Upper lobe of left lung (tissue), 6 donors: ENCODE measurements at places on chromosomes 2 and 18.

DNA sequence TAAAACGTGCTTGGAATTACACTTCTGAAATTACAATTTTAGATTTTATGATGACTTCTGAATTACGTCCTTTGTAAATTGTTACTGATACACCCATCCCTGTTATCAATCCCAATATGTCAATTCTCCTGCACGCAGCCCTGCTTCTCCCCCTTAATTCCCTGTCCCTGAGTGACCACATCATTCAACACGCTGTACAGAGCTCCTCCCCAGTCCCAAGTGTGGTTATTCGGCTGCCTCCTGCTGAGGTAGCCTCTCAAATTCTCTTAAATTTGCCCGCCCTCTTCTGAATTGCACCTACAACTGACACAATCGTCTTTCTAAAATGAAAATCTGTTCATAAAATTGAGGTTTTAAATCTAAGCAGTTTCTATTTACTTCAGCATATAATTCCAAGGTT is 10.1 kb downstream of the SERPINB8 start:
- DNase-seq: no peak

DNA sequence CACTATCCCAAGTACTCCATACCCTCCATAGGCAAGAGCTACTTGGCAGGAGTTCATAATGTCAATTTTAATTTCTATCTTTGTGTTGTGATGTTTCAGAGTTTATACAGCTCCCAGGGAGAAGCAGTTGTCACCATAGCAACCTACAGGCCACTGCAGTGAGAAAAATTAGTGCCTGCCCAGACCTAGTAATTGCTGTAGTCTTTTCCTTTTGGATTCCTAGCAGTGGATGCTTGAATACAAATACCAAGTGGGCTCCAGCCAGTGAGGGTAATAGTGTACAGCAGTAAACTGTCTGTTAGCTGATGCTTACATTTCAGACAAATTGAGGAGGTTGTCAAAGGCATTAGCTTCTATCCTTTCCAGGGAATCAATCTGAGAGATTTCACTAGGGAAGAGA is 26.7 kb downstream of the LHCGR start:
- DNase-seq: no peak

DNA sequence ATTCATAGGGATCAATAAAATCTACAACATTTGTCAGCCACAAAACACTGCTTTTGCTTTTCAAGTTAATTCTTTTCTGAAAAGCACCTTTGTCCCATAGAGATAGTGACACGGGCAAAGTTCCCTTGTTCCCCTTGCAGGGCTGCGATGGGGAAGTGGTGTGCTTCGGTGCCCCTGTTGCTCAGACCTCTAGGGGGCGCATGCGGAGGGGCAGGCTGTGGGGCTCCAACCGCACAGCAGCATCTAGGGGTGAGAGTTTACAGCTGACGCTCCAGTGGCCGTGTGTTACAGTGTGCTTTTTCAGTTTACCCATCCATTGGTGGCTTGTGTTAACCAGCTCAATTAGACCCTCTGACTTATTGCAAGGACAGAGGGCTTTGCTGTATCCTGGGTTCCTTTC is 1432.2 kb upstream of the ACVR2A start:
- peak; percentile 34 for DNase-seq

DNA sequence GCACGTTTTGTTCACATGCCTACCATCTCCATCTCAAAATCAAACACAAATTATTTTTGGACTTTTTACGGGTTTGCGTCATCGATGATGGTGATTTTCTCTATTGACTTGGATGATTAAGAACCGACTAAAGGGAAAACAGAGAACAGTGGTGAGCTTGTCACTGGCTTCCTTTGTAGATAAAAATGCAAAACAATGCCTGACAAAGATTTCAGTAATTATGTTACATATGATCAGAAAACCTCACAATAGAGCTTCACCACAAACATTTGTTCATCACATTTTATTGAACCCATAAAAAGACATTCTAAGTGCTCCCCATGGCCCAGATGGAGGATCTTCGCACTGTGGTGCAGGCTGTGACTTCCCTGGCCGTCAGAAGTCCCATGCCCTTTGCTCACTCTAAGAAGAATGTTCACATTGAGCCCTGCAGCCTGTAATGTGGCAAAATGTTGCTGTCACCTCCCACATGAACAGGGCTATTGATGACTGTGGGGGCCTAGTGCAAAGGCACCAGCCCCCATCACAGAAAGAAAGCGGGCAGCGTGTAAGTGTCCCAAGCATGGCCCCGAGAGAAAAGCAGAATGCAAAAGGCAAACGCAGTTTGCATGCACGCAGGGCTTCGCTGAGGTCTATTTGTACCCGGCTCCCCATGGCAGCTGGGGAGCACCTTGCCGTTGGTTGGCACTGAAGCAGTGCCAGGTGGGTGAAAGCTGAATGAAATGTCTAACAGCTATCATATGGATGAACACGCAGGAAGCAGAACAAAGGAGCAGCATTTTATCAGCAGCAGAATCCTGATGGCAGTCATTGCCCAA is 60.6 kb downstream of the BCL2 start:
- no peak for DNase-seq

DNA sequence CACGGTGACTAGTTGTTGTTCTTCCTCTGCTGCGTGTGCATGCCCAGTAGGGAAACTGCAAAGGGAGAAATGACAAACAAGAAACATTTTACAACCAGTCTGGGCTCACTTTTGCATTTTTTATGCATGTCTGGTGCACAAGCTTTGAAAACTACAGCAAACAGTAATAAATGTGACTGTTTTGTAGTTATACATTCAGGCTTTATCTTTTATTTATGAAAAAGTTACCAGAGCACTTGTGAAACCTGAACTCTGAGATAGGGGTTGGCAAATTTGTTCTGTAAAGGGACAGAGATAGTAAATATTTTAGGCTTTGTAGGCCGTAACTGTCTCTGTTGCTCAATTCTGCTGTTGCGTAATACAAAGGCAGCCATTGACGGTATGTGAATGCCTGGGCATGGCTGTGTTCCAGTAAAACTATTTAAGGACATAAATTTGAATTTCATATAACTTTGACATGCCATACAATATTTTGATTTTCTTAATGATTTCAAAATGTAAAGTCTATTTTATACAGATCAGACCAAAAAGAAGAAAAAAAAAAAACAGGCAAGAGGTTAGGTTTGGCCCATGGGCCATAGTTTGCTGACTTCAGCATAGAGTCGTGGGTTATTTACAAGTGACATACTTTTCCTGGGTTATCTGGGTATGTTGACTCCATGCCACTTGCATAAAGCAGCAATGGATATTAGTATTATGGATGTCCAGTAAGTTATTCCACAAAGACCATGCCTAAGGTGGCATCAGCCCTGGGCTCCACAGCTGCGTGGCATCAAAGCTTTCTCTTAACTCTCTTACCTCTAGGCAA is 53.6 kb upstream of the EML6 start:
- DNase-seq: no peak

DNA sequence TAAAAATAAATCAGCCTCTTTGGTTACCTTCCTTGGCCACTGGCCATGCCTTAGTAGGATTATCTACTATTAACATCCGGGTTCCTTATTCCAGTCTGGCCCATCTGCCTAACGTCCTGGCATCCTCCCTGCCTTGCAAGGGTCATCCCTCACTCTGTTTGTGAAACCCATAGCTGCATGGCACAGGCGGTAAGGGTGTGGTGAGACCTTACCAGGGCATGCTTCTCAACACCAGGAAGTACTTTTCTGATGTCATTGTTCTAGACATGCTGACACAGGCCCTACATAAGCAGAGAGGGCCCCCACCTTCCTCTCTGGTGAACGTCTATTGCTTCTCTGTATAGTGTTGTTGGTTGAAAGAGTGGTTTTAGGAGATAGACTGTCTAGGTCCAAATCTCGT is 296.8 kb upstream of the SPRED2 start:
- DNase-seq: no peak

GRCh38 chr18:78618726-78619125 is 360.9 kb upstream of the SALL3 start:
- DNase-seq: no peak

DNA sequence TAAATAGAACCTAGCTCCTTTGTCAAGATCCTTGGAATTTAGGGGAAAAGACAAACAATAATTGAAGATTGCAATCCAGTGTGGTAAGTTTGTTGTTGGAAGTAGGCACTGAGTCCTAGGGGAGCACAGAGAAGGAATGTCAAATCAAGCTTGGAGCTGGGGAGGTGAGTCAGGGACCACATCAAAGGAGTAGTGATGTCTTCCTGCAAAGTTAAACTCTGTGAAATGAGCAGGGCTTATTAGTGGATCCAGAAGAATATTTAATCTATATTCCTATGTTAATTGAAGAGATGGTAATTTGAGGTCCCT is 41.7 kb upstream of the NABP1 start:
- DNase-seq: no peak

- no peak for DNase-seq
These were observed 6.6 kb upstream of the OXER1 start for GRCh38 chr2:42770288-42771131.

DNA sequence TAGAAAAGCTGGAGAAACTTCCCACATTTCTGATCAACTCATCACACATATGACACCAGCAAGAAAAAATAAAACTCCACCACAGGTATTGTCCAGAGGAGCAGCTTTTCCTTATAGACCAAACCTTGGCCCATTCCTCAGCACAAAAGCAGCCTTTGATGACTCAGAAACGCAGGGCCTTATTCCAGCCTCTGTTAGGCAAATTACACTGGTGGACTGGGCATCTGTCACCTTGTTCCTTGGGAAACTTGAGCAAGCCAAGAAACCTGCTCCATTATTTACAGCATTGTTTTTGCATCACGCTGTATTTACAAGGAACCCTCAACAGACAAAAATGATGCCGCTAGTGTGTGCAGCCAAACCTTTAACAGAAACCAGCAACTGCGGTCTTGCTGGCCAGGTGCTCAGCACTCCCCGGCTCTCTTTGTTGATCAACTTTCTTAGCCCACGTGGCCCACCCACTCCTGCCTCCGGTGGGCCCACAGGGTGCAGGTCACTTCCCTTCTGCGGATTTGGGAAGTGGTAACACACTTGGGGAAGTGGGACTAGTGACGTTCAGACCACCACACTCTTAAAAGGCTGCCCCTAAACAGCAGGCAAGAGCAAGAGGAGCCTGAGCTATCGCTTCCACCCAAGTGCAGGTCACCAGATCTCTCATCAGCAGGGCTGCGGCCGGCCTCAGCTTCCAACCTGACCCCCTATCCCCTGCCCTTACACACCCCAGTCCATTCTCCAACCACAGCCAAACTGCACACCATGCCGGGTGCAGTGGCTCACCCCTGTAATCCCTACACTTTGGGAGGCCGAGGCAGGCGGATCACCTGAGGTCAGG is 1.5 kb downstream of the AP1S3 start:
- DNase-seq: no peak

DNA sequence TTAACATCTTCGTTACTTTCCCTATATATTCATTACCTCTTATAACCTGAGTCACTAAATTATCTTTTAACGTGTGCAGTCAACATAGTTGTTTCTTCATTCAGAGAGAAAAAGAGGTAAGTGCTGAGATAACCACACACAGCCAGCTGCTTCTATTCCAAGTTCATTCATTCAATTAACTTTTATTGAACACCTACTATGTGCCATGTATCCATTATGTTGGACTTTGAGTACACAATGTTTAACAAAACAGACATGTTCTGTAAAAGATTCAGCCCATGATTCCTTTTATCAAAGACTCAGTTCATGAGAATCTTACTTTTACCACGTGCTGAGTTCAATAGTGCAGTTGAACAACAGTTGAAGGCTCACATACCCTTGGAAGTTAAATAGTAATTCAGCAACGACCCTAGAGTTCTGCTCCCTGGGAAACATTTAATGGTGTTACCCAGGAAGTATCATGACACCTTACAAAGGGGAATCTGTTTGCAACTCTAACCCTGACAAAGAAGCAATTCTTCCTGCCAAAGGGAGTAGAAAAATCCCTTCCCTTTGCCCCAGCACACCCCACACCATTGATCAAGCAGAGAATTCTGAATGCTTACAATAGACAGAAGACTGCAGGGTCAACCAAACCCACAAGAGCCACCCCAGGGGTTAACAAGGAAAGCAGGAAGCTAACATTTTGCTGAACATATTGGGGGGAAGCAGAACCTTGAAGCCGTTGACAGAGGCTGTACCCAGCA is 595.8 kb downstream of the STK39 start:
- DNase-seq: no peak

- DNase-seq: no peak
These were observed 142.8 kb downstream of the LPIN1 start for GRCh38 chr2:11889101-11889850.

DNA sequence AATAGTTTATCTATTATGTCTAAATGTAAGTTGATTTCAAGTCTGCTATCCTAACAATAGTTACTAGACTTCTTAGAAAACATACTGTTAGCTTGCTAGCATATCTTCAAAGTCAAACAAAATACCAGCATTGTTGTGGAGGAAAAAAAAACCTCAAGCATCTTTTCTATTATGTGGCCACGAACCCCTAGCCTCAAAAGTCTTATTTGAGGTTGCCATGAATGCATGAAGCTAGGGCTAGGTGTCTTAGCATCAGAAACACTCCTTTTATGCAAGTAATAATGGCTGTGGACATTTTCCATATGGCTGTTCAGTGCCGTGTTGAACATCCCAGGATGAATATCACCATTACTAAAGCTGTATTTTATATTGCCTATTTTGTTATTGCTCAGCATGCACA is 86.6 kb upstream of the OTX1 start:
- DNase-seq: no peak

GRCh38 chr2:168480356-168480755 is 24.3 kb downstream of the CERS6 start:
- no peak for DNase-seq

- no peak for DNase-seq
These were observed 396.0 kb downstream of the MEIS1 start for GRCh38 chr2:66830881-66831280.

GRCh38 chr2:140567734-140568133 is 1563.1 kb downstream of the LRP1B start:
- no peak for DNase-seq

DNA sequence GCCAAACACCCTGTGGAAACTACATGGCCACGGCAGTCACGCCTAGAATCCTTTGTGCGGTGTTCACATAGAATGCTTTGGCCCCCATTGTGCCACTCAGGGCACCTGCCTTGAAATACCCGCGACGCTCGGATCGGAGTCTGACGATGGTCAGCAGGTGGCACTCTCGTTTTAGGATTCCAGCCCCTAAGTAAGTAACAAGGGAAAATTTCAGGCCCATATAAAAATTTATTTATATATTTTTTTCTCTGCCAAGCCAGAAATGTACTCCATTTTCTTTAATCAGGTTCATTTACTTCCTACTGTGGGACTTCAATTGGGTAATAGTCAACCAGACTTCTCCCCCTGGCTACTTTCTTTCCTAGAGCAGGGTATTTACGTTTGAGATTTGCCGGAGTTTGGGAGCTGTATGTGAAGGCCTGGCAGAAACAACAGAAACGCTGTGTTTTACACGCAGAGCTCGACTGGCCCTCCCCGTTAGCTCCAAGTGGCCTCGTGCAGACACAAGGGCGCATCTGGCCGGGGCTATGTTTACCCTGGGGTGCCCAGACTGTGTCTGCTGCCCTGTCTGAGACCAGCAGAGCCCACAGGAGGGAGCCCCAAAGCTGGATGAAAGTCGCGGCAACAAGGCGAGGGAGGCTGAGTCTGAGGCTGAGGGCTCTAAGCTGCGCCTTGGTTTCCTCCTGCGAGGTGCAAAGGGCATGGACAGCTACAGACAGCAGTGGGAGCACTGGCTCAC is 41.6 kb downstream of the LRRC30 start:
- peak; percentile 59 for DNase-seq

GRCh38 chr2:191008286-191008685 is 5.7 kb downstream of the STAT1 start:
- DNase-seq: no peak
